ENCODE measurements at places on chromosomes 12 and 14. TPM values are rescaled to one million over a fixed set of nuclear protein-coding genes. Genes with fewer than 3 reads are reported as not detected.

- no peak for DNase-seq
These were observed 299.5 kb upstream of the RPL10L start for GRCh38 chr14:46951103-46951502.

The TOMM20L gene
- polyA plus RNA-seq: not detected

The B3GNT4 gene
- 0.30 TPM for polyA plus RNA-seq

- DNase-seq: peak; percentile 11
These were observed 48.1 kb downstream of the BEGAIN start for GRCh38 chr14:100539003-100539660.

GRCh38 chr14:99136401-99136800 is 135.6 kb downstream of the BCL11B start:
- no peak for DNase-seq

- DNase-seq: no peak
These were observed 431.6 kb downstream of the RAD51B start for GRCh38 chr14:68250927-68251768.

The RND1 gene
- not detected for polyA plus RNA-seq

The DEPDC4 gene
- polyA plus RNA-seq: 0.65 TPM

The GARIN6 gene
- not detected for polyA plus RNA-seq
